Psoas muscle (tissue), 8 donors: ENCODE measurements at places on chromosomes 2 and 18. TPM values are rescaled to one million over a fixed set of nuclear protein-coding genes. Genes with fewer than 3 reads are reported as not detected.

The B3GNT7 gene
- 0.03 TPM for polyA plus RNA-seq

The IL36G gene
- polyA plus RNA-seq: not detected

The RAB11FIP5 gene
- polyA plus RNA-seq: 23.9 TPM

The SERPINB10 gene
- not detected for polyA plus RNA-seq

The TIMM21 gene
- 201 TPM for polyA plus RNA-seq

The PLB1 gene
- 0.63 TPM for polyA plus RNA-seq

The IL1R1 gene
- 14.3 TPM for polyA plus RNA-seq

The PCARE gene
- polyA plus RNA-seq: 0.03 TPM

The GKN1 gene
- 0.23 TPM for polyA plus RNA-seq

The ALLC gene
- polyA plus RNA-seq: not detected

The CNDP1 gene
- not detected for polyA plus RNA-seq
